Stimulated activated CD4-positive, alpha-beta T cell treated with anti-CD3 and anti-CD28 coated beads, Interleukin-15, amount 100 ng/mL, for 1 hour (primary cell): ENCODE measurements at places on chromosomes 5 and 9.

GRCh38 chr5:90477073-90477472, 2.4 kb downstream of the POLR3G start:
- DNase-seq = no peak

GRCh38 chr9:129473523-129474244, 147.2 kb downstream of the C9orf50 start:
- no peak for DNase-seq

- DNase-seq = no peak
These were observed 2.0 kb upstream of the PHPT1 start for GRCh38 chr9:136847088-136847825.

DNA sequence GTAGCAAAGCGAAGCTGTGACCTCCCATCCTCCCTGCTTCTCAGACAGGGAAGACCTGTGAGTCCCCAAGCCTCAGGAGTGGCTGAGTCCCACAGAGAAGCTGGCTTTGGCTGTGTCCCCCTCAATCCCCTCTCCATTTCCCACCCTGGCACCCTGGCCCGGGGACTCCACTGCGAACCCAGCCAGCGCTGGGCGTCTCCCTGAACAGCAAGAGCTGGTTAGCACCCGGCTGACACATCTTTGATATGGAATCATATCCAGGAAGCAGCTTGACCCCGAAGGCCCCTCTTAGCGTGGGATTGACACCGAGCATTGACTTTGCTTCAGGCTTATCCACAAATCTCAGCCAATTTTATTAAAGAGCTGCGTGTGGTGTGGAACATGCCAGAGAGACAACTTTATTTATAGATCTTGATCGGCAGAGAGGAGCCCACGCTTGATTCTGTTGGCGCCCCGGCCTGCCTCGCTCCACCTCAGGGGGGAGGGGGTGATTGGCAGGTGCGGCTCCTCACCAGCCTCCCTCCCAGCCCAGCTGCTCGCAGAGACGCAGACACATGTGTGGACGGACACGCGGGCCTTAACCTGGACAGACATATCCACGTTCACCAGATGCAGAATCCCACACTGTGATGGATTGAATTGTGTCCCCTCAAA, 120.7 kb upstream of the MVB12B start:
- no peak for DNase-seq

DNA sequence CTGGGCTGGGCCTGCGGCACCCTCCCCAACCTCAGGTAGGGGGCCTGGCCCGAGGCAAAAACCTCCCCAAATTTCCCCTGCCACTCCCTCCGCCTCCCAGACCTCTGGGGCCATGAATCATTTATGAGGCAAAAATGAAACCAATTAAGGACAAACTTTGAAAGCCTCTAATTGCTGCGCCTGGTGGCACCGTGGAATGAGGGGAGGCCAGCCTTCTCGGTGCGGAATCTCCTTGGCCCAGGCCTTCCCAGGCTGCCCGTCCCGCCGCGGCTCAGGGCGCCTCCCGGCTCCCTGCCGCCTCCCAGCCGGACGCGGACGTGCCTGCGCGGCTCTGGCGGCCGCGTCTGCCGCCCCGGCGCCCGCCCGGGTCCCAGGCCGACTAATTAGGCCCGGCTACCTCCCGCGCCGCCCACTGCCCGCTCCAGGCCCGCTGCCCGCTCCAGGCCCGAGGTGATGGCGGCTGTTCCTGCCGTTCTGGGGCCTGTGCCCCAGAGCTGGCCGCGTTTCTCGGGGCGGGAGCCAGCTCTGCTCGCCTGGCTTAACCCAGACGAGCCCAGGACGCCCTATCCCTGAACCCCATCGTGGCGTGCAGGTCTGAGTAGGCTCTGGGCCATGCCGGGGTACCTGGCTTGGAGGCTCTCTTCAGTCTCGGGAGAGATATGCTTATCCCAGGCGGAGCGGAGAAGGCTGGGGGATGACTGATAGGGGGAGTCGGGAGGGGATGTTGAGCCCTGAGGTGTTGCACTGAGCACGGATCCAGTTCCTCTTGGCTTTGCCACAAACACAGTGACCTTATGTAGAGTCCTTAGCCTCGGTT, 20.1 kb downstream of the CXXC5 start:
- DNase-seq = peak; percentile 16

DNA sequence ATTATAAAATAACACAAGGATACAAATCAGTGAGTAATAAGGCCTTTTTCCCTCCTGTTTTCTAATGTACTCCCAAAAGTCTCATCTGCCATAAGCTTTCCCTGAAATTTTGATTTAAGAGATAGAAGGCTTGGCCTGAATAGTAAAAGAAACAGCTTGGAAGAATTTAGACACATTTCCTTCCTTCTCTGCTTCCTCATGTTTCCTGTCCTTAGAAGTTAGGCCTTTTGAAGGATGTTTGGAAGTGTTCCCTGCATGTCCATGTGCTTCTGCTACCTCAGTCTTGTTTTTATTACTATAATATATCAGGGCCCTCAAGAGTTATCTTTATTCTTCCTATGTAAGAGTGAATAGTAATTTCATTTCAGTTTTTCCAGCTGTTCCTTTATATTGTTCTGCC, 242.7 kb downstream of the DEPDC1B start:
- no peak for DNase-seq

- DNase-seq = no peak
These were observed 4.6 kb upstream of the NEURL1B start for GRCh38 chr5:172636279-172637050.

DNA sequence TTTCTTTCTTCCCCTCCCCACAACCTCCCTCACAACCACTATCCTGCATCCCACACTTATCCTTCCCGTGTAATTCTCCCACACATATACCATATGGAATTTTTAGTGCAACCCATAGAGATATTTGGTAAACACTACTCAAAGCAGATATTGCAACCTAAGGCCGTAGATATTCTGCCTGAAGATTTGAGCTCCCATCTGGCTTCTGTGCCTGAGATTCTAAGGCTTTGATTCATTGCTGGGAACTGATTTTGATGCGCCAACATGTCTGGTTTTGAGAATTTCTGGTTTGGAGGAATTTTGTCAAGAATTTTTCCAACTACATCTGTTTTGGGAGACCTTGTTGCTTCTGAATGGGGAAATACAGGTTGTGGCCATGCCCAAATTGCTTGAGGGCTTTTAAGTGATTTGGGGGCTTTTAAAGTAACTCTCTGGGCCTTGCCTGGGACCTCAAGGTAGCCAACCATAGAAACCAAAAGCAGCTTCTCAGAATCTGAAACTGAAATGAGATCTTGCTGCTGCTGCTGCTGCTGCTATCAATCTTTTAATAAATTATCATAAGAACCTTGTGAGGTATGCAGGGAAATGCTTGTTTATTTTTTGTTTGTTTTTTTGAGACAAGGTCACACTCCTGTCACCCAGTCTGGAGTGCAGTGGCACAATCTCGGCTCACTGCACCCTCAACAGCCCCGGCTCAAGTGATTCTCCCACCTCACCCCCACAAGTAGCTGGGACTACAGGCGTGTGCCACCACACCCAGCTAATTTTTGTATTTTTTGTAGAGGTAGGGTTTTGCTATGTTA, 36.2 kb downstream of the PLAC8L1 start:
- DNase-seq = no peak

DNA sequence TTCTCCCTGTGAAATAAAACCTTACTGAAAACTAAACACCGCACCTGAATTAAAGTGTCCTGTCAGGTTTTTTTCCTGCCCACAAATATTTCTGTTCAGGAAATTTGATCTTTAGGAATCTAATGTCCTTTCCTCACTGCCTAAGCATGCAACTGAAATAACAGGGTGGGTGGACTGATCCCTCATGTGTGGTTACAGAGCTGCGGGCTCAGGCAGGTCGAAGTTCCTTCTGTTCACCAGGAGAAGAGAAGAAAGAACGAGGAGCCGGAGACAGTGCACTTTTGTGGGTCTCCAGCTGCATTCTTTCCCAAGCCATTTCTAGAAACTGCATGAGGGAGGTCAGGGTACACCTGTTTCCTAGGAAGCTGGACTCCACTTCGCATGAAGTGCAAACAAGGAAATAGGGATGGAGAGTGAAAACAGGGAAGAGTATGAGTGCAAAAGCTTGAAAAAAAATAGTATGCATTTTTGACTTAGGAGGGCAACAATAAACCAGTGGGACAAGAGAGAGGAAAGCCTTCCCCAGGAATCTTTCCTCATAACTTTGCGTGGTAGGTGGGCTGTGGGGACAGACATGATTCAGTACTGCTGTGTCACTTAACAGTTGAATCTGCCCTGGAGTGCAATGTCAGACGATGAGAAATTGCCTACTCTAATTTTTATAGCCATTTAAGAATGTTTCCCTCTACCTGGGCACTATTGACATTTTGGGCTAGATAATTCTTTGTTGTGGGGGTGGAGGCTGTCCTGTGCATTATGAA, 60.3 kb downstream of the GCNT1 start:
- no peak for DNase-seq

DNA sequence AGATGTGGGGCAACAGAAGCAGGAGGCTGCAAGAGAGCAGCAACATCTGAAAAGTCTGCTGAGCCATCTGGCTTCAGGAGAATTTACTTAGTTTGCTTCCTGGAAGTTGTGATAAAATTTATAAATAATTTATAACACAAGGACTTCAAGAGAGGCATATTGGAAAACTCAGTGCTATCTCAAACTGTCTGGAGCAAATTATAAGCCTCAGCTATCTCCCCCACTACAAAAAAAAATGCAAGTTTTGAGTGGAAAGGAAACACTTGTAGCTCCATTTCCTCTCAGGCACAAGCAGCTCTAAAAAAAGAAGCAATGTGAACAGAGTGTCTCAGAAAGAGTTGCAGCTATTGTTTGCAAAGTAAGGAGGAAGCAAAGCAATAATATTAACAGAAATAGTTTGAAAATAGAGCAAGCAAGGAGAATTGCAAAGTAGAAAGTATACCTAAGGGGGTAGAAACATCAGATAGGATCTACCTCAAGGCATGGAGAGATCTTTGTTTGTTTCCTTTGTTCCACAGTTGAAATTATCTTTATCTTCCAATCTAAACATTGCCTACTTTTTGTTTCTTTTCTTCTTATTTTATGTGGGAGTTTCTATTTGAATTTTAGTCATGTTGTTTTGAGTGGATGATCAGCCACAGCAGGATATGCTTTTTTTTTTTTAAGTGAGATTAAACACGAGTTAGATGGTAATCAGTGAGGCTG, 55.9 kb upstream of the IL6ST start:
- DNase-seq = no peak

DNA sequence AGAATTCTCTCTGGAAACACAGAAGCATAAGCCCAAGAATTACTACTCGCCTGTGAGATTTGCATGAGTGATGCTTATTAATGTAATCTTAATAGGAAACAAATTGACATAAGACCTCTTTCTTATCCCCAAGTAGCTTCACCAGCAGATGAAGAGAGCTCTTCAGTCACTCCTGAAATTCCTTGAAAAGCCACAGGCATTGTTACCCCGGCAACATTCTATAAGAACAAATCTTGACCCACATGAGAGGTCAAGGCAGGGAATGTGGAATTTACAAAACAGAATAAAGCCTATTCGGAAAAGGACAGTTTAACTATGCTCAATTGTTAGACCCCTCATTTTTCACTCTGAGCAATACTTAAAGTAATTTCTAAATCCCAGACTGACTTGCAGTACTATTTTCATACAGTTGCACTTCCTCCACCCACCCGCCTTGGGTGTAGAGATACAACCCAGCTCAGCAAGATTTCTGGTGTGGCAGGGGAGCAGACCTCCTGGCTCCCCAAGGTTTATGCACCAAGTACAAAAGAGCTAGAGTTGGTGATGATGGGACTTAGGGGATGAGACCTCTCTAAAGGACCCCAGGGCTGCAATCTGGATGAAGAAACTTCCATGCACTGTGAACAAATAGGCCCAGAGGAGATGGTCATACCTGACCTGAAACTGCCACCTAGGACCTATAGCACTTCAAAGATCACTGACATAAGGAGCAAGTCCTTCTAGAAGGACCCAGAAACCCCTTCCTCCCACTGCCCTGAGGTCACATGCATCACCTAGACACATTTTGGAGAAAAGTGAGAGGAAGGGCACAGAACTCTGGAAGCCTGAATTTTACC, 242.1 kb downstream of the ZNF608 start:
- DNase-seq = no peak

GRCh38 chr9:129218918-129219317, 40.9 kb upstream of the IER5L start:
- no peak for DNase-seq

GRCh38 chr9:98218562-98219363, 26.3 kb upstream of the CORO2A start:
- DNase-seq = no peak

GRCh38 chr9:84828046-84828445, 158.5 kb downstream of the NTRK2 start:
- no peak for DNase-seq

- no peak for DNase-seq
These were observed 28.7 kb downstream of the RAD1 start for GRCh38 chr5:34886392-34887119.

GRCh38 chr9:76643399-76644117, 120.7 kb upstream of the PCA3 start:
- no peak for DNase-seq

DNA sequence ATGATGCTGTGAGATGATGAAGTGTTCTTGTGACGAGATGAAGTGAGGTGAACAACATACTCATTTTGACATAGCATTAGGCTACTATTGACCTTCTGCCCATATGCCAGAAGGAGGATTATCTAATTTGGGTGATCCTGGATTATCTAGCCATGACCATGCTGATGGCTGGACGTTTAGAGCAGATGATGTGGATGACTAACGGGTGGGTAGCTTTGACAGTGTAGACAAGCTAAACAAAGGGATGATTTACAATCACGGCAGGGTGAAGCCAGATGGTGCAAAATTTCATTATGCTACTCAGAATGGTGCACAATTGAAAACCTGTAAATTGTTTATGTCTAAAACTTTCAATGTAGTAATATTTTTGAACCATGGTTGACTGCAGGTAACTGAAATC, 2403.4 kb upstream of the ACO1 start:
- no peak for DNase-seq

DNA sequence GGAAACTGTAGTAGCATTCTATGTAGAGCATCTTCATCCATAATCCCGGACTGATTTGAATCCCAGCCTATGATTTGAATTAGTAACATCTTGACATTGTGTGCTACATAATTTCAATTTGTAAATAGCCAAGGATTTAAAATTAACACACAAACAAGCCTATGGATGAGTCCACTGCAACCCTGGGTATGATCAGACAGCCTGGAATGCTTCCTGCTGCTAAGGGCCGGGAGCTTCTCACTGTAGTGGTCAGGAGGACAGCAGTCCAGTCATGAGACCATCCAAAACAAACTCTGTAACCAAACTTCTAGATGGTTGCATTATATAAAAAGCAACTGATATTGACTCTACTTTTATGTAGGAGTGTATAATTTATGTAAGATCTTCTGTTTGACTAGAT, 539.3 kb downstream of the MTRR start:
- no peak for DNase-seq

DNA sequence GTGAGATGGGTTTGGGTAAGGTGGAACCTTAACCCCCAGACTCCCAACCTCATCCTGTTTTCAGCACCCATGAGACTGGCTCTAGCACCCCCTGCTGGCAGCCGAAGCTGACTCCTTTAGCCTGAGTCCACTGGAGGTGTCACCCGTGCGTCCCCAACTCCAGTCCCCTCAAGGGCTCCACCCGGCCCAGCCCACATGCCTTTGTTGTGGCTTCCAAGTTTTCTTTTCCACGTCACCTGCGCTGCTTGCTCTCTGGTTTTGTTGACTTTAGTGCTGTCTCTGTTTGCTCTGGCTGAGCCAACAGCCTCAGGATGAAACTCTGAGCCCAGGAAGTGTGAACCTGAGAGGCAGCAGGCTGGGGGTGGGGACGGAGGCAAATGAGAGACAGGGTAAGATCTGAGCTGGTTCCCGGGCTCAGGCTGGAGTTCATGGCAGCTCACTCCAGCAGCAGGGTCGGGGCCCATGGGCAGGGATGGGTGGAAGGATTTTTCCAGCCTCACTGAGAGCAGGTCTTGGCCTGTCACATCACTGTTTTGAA, 13.2 kb upstream of the AQP7 start:
- DNase-seq = peak; percentile 76
